ENCODE measurements at places on chromosomes 1 and 21. TPM values are rescaled to one million over a fixed set of nuclear protein-coding genes. Genes with fewer than 3 reads are reported as not detected.

Gene AZIN2
- total RNA-seq = 4.6 TPM

Gene PRR9
- not detected for total RNA-seq

DNA sequence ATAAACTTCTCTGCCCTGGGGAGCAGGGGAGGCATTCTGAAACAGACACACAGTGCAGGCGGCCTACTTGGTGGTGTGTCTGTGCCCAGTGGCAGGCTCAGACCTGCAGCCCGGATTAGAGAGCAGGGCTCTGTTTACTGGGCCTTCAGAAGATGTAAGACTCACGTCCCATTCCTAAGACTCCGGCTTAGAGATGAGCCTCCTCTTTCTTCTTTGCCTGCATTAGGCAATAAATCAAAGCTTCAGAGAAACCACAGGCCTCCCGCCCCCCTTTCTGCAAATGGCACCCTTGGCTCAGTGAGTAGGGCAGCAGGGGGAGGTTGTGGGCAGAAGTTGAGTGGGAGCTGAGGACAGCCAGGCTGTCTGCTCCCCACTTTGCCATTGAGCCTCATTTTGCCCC, 35.8 kb downstream of the LGR6 start:
- DNase-seq = no peak

- DNase-seq = no peak
Measured at GRCh38 chr1:202107321-202107761, 15.4 kb upstream of the GPR37L1 start.

Gene MAP3K21
- 0.99 TPM for total RNA-seq

Gene LRRC53
- not detected for total RNA-seq

- DNase-seq = no peak
Measured at GRCh38 chr1:28267633-28268032, 8.3 kb downstream of the SESN2 start.

Gene AIRE
- 0.16 TPM for total RNA-seq

DNA sequence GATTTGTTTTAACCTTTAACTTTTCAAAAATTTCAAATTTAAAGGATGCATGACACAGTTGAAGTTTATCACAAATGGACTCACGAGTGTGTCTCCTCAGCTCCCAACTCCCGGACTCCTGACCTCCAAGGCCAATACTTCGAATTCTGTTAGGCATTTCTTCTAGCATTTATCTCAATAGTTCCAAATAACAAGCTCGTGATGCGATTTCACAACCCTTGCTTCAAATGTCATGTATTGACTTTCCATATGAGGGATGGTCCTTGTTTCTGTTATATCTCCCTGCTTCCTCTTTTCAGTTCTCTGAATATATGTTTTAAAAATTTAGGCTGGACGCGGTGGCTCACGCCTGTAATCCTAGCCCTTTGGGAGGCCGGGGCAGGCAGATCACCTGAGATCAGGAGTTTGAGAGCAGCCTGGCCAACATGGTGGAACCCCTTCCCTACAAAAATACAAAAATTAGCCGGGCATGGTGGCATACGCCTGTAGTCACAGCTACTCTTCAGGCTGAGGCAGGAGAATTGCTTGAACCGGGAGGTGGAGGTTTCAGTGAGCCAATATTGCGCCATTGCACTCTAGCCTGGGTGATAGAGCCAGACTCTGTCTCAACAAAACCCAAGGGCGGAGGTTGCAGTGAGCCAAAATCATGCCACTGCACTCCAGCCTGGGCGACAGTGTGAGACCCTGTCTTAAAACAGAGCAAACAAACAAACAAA, 52.0 kb upstream of the TINAGL1 start:
- no peak for DNase-seq

DNA sequence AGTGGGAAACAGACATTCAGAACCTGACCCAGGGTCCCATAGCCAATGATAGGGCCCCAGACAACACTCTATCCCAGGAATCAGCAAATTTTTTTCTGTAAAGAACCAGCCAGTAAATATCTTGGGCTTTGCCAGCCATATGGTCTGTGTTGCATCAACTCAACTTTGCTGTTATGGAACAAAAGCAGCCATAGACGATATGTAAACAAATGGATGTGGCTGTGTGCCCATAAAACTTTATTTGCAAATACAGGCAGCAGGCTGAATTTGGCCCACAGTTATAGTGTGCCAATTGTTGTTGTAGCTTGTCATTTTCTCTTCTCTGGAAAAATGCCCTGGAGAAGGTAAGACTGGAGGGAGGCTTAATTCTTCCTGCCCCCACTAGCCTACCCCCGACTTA, 431.1 kb upstream of the VAMP3 start:
- DNase-seq = no peak

GRCh38 chr1:119871881-119872280, 24.4 kb downstream of the ADAM30 start:
- DNase-seq = no peak

Gene SYCP1
- total RNA-seq = not detected

DNA sequence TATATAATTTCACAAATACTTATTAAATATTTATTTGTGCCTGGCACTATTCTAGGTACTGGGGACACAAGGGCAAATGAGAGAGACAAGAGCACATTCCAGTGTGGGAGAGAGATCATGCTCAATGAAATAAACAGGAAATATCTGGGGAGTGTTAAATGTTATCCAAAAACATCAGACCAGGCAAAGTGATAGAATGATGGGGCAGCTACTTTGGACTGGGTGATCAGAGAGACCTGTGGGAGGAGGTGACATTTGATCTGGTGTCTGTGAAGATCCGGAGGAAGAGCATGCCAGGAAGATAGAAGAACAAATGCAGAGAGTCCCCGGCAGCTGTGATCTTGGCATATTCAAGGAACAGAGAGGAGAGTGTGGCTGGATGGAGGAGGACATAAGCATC, 27.5 kb upstream of the GNG12 start:
- DNase-seq = no peak

Gene TRNP1
- 0.19 TPM for total RNA-seq

Gene AGO4
- total RNA-seq = 8.1 TPM

GRCh38 chr1:86860020-86860419, 53.9 kb downstream of the SELENOF start:
- no peak for DNase-seq

DNA sequence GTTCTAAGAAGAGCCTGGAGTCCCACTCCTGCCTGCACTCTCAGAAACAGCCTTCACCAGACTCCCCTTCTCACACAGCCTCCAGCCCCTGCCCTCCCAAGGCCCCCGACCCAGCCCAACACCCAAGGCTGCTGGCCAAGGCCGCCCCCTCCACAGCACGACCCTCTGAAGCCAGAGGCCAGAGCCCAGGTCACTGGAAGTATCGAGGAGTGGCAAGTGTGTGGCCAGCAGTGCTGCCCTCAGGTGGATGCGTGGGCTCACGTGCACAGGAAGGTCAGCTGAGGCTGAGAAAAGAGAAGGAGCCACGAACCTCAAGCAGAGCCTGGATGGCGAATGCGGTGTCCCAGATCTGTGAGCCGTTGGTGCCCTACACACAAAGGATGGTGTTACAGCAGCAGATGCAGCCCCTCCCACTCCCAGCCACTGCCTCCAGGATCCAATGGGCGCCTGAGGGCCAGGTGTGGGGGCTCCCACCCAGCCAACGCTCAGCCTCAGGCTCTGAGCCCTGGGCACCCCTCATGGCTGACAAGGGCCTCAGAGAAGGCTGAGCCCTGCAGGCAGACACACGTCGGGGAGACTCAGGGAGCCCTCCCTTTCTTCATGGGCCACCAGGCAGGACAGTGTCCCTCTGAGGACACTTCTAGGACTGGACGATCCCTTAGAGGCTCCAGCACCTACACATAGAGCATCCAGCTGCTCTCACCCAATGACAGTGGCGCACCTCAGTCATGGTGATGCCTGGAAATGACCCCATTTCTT, 18.0 kb downstream of the LSS start:
- no peak for DNase-seq

DNA sequence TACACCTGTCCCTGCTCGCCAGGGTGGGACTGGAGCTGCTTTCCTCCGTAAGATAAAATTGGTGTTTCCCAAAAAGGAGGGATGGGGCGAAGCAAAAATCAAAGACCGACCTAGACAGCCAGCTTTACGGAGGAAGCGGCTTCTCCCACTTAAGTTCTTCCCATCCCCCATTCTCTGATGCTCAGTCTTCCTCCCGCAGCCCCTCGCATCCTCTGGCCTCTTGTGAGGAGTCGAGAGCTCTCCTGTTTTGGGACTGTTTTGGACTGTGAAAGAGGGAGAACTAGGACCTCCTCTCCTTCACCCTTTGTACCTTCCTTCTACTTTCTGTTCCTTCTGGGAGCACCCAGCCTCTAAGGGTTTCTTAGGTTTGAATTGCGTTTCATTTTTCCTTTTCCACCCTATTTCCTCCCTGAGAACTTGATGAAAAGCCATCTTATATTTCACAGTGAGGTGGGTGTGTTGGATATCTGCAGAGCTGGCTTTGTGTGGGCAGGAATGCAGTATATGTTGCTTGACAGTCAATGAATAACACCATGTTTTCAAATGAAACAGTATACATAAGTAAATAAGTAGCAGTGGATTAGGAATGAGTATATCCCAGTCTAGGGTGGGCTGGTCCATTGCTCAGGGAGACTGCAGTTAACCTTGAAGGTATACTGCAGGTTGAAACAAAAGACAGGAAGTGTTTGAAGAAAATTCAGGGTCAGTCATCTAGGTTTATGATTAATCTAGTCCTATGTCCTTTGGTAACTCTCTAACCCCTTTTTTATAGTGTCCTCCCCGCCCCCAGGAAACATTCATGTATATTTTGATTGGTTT, 848 bp downstream of the CTTNBP2NL start:
- no peak for DNase-seq

GRCh38 chr1:110424699-110425611, 17.5 kb upstream of the LAMTOR5 start:
- no peak for DNase-seq

- DNase-seq = peak; percentile 47
Measured at GRCh38 chr1:2212532-2213491, 15.3 kb upstream of the SKI start.

DNA sequence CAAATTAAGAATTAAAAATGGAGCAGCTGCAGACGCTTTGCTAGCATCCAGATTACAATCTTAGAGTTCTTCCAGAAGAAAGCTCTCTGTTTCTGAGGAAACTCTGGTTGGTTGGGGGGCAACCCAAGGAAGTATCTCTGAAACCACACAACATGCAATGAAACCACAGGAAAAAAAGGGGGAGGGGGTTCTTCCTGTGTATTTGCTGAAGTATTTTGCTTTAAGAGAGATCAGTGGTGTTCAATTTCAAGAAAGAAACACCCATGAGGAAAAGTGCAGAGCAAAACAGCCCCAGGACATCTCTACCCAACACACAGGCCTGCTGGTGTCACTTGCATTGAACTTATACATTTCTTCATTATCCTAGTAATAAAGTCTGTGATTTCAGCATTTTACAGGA, 19.7 kb upstream of the TIAM1 start:
- DNase-seq = peak; percentile 44

- DNase-seq = no peak
Measured at GRCh38 chr1:244448279-244449036, 3.3 kb downstream of the ADSS2 start.

Gene CIART
- total RNA-seq = 4.0 TPM

Gene ERICH3
- not detected for total RNA-seq

Gene GPATCH4
- total RNA-seq = 36.3 TPM

GRCh38 chr1:192566657-192567056, 8.9 kb upstream of the RGS1 start:
- DNase-seq = no peak

GRCh38 chr1:197725976-197726375, 49.3 kb downstream of the DENND1B start:
- no peak for DNase-seq

Gene EGLN1
- total RNA-seq = 8.2 TPM

- no peak for DNase-seq
Measured at GRCh38 chr1:8394456-8395321, 76.8 kb downstream of the SLC45A1 start.

GRCh38 chr1:154819628-154820590, 50.2 kb downstream of the KCNN3 start:
- peak; percentile 40 for DNase-seq

DNA sequence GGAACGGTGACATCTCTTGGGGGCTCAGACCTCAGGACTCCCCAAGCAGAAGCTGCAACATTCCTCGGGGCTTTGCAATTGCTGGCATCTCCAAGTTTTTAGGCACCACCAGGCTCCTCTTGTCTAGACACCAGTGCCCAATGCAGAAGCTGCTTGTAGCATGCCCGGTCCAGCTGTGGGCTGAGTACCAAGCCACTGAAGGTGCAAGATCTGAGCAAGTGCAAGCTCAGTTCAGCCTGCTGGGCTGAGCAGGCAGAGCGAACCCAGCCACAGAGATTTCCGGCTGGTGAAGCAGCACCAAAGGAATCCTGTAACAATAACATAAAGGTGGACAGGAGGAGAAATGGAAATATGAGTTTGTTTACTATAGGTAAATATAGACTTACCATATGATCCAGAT, 995.4 kb upstream of the B3GALT2 start:
- no peak for DNase-seq

GRCh38 chr1:41660570-41661427, 176.3 kb upstream of the EDN2 start:
- no peak for DNase-seq

GRCh38 chr21:36188081-36188681, 31.6 kb downstream of the DOP1B start:
- DNase-seq = no peak

DNA sequence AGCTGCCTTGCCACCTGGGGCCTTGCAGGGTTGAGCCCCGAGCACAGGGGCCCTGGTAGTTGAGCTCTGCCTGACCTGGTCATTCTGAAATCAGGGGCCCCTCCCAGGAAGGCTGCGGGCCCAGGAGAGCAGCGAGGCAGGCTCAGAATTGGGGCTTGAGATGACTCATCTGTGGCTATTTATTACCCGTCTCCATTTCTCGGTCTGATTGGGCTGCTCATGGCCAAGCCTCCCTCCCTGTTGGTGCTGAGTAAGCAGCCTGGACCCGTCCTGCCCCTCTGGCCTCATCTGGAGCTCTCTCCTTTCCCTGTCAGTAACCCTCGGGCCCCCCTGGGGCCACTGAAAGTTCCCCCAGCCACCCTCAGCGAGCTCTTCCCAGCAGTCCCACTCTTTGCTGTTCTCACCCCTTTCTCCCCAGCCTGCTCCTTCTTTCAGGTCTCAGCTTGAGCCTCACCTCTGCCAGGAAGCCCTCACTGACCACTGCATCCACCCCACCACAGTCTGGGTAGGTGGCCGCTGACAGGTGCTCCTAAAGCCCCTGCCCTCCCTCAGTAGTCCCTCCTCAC, 11.0 kb upstream of the TNFRSF8 start:
- peak; percentile 25 for DNase-seq

DNA sequence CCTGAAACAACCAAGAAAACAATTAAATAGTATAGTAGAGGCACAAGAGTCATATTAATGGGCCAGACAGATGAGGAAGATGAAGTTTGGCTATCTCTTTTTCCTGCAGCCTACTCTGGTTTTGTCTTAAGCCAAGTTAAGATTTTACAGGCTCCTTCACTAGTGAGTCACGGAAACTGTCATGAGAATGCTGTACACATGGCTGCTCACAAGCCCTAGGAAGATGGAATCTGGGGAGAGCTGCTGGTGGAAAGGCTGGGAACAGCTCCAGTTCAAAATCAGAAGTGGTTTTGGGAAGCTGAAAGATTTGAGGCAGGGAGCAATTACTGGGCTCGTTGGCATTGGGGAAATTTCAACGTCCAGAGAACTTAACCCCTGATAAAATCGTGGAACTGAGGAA, 46.4 kb upstream of the S1PR1 start:
- no peak for DNase-seq

- DNase-seq = no peak
Measured at GRCh38 chr1:34376531-34376930, 199.8 kb downstream of the C1orf94 start.

Gene TLCD4
- 0.11 TPM for total RNA-seq

GRCh38 chr1:33047839-33048305, 11.2 kb upstream of the AK2 start:
- DNase-seq = no peak

- DNase-seq = no peak
Measured at GRCh38 chr1:6037338-6037762, 8.3 kb upstream of the KCNAB2 start.
